ENCODE measurements at places on chromosomes 16 and 17.

- DNase-seq: no peak
Measured at GRCh38 chr17:37729905-37730304, 15.0 kb downstream of the HNF1B start.

DNA sequence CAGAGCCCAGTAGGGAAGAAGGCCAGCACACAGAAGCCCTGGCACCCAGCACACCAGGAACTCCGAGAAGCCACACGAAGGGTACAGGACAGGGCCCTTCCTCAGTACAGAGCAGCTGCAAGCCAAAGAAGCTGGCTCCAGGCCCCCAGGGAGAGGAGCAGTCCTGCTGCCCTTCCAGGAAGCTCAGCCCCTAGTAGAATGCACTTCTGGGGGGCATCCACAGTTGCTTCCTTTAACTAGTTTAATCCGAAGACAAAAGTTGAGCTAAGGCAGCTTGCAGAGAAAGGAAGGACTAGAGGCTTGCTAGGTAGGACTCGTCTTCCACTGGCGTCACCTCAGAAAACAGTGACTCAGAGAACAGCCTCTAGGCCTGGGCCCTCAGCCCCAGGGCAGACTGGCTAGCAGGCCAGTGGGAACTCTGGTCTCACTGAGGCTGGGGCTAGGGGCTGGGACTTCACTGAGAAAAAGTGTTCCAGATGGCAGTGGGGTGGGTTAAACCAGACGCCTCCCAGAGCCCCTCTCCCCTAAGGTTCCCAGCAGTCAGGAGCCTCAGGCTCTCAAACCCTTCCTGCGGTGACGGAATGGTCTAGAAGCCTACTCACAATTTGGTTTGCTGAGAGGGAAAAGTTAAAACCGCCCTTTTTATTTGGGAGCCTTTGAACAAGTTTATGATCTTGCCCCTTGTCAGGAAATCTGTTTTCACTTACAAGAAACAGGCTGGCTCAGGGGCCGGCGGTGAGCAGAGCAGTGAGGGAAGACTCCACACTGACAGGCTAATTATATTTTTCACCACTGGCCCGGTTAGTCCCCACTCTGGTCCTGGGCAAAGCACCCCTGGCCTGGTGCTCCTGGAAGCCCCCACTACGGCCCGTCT is 41.4 kb downstream of the ACTG1 start:
- DNase-seq: no peak

DNA sequence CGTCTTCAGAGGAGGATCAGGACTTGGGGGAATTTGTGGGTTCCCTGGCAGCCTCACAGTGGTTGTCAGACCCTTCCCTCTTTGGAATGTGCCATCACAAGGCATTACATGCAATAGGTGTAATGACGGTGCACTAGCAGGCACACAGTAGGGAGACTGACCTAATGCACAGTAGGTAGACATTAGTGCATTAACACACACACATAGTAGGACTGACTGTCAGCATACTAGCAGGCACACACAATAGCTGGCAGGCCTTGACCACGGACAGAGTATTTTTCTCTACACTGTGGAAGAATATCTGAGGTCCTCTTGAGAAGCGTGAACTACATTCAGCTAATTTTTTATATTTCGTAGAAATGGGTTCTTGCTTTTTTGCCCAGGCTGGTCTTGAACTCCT is 10.9 kb upstream of the UBALD2 start:
- no peak for DNase-seq

DNA sequence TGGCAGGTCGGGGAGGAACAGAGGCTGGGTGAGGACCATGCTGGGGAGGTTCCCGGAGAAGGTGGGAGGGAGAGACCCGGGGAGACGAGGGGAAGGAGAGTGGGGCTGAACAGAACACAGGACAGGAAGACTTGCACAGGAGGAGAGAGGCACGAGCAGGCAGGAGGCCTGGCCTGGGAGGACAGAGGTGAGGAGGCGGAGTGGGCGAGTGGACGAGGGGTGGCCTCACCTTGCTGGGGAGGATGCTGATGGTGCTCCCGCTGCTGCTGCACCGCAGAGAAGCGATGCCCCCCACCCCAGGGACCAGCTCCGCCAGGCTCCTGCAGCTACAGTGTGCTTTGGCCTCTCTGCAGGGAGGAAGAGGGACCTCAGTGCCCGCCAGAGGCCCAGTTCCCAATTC is 34.5 kb downstream of the TMEM204 start:
- no peak for DNase-seq

DNA sequence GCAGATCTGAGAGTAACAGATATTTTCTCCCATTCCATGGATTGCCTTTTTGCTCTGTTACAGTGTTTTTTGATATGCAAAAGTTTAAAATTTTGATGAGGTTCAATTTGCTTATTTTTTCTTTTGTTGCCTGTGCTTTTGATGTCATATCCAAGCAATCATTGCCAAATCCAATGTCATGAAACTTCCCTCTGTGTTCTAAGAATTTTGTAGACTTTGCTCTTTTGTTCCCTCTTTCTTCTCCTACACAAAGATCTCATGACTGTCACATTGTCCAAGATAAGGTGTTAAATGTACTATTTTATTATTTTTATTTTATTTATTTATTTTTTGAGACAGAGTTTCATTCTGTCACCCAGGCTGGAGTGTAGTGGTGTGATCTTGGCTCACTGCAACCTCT is 18.9 kb upstream of the KCNH6 start:
- no peak for DNase-seq

GRCh38 chr16:27195941-27196595 is 7.3 kb upstream of the KDM8 start:
- no peak for DNase-seq

- no peak for DNase-seq
Measured at GRCh38 chr17:1752425-1753262, 9.2 kb upstream of the SERPINF1 start.

GRCh38 chr17:79845601-79845949 is 6.3 kb upstream of the CBX4 start:
- no peak for DNase-seq

DNA sequence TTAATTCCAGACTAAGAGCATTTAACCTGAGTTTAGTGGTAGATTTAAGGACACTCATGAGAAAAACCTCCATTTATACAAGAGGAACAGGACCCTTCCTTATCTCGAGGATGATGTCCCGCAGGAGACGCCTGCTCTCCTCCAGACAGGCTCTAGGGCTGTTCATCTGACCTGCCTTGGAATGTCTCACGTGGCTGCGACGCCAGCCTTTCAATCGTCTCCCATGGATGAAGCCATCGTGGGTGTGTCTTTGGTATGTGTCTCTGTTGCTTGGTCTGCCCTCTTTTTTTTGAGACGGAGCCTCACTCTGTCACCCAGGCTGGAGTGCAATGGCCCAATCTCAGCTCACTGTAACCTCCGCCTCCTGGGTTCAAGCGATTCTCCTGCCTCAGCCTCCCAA is 16.5 kb downstream of the CHMP6 start:
- no peak for DNase-seq

- DNase-seq: no peak
Measured at GRCh38 chr16:80665356-80665755, 124.6 kb downstream of the DYNLRB2 start.

DNA sequence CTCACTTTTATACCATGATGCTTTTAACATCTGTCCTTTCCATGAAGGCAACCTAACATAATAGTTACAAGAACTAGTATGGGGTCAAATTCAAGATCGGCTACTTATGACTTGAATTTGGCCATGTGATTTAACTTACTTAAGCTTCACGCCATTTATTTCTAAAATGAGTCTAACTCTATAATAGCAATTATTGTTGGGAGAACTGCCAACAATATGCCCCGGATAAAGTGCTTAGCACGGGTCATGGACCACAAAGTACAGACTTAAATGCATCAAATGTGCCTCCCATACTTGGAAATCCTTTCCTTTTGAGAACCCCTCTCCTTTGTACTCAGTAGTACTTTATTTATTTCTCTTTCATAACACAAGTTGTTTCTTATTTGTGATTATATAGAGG is 1603.6 kb upstream of the GOT2 start:
- DNase-seq: no peak

DNA sequence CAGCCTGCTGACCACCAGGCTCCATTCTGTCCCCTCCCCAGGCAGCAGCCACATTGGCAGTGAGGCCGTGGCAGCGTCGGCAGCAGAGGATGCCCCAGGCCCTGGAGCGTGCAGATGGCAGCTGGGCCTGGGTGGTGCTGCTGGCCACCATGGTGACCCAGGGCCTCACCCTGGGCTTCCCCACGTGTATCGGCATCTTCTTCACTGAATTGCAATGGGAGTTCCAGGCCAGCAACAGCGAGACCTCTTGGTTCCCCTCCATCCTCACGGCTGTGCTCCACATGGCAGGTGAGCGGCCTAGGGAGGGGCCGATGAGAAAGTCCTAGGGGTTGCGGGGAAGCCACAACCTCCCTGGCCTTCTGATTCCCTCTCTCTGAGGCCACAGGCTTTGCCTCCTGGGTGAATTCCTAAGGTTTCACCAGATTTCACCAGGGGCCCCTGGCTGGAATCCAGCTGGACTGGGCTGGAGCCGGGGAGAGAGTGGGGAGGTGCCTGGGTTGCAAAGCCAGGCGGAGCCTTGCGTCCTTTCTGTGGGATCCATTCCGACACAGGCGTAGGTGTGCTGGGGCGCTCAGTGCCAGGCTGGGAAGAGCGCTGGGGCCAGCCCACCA is 5.9 kb downstream of the SLC16A5 start:
- DNase-seq: no peak

GRCh38 chr16:10868596-10869469 is 8.2 kb upstream of the CIITA start:
- DNase-seq: peak; percentile 79

GRCh38 chr16:11042191-11042590 is 97.8 kb downstream of the CLEC16A start:
- DNase-seq: no peak

DNA sequence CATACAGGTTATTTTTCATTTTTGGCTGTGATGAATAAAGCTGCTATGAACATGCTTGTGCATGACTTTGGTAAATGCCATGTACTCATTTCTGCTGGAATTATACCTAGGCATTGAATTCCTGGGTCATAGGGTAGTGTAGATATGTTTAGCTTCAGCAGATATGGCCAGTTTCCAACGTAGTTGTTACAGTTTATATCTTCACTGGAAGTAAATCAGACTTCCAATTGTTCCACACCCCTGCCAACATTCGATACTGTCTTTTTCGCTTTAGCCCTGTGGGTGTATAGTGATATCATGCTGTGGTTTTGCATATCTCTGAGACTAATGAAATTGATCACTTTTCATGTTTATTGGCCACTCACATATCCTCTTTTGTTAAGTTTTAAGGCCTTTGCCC is 50.4 kb downstream of the ARHGAP27 start:
- no peak for DNase-seq

DNA sequence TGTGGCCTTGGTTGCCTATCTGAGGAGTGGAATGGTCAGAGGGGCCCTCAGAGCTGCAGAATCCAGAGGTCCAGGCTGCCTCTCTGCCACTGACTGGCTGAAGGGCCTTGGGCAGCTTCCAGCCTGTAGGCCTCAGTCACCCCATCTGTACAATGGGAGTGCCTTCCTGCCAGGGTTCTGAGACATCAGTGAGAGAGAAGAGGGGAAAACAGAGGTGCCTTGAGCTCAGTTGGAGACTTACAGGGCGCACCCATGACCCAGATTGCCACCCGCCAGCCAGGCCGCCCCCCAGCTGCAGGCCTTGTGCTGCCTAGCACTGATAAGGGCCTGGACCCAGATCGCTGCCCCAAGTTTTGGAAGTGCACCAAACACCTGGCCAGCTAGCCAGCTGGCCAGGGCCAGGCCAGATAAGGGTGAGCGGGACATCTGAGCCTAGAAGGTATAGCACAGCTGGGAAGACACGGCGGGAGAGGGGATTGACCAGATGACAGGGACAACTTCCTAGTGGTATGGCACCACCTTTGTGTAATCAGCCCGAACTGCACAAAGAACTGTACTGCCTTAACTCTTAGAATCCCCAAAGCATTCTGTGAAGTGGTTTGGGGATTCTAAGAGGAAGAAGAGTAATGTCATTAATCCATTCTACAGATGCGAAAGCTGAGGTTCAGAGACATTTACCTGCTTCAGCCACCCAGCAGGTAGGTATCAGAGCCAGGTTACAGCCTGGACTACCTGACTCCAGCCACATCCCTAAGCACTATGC is 1.4 kb downstream of the SLC4A1 start:
- DNase-seq: peak; percentile 14

- no peak for DNase-seq
Measured at GRCh38 chr16:60060731-60061130, 1326.6 kb upstream of the GOT2 start.

DNA sequence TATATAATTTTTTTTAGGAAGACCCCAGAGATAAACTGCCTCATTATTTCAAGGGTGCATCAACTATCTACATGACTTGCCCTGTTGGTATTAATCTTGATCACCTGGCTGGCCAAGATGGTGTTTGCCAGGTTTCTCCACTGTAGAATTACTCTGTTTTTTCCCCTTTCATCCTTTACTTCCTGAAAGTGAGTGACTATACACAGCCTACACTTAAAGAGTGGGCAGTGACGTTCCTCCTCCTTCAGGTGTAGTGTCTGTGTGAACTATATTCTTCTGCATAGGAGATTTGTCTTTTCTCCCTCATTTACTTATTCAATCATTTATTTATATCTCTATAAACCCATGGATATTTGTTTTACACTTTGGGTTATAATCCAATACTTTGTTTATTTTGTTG is 246.7 kb downstream of the IRF8 start:
- DNase-seq: no peak

DNA sequence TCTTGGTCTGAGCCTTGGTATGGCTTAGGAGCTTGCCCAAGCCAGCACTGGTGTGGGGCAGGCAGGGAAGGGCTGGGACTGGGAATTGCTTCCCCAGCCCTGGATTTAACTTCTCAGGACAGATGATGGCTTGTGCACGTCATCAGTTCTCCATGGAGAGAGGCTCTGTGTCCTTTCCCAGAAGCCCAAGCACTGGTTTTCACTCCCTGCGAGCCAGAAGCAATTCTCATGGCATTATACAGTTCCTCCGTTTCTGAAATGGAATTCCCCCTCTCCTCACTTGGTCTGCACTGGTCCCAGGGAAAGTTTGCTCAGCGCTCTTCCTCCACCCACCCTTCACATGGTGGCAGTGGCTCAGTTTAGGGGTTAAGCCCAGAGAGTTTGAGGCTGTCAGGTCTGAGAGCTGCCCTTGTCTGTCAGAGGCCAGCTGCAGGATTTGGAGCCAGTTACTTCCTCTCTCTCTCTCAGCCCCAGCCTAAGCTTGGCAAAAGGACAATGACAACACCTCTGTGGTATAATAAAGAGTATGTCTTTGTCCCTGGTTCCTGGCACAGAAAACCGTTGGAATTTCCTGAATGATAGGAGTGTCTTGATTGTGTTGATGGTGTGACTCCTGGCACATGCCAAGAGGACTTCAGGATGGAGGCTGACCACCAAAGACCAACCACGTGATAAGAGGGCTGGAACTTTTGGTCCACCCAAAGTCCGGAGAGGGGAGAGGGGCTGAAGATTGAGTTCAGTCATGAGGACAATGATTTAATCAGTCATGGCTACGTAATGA is 219.6 kb upstream of the TNRC6C start:
- DNase-seq: no peak

DNA sequence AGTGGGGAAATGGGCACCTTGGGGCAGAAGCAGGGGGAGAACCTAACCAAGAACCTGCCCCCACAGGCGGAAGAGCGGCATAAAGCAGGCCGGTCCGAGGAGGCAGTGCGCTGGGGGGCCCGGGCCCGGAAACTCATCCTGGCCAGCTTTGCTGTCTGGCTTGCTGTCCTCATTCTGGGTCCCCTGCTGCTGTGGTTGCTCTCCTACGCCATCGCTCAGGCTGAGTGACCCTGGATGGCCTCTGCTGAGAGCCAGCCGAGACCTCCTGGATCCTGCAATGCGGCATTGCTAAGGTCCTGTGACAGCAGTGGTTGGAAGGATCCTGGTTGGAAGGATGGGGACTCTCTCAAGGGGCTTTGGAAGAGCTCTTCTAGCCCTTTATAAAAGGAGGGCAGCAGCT is 4.5 kb upstream of the PHKG2 start:
- DNase-seq: no peak

- DNase-seq: peak; percentile 69
Measured at GRCh38 chr16:46743232-46743719, 4.9 kb downstream of the MYLK3 start.
